ENCODE measurements at places on chromosomes 6 and 20. TPM values are rescaled to one million over a fixed set of nuclear protein-coding genes. Genes with fewer than 3 reads are reported as not detected.
A peak's percentile ranks its signal among the peaks of the same experiment; 100 is the strongest.

DNA sequence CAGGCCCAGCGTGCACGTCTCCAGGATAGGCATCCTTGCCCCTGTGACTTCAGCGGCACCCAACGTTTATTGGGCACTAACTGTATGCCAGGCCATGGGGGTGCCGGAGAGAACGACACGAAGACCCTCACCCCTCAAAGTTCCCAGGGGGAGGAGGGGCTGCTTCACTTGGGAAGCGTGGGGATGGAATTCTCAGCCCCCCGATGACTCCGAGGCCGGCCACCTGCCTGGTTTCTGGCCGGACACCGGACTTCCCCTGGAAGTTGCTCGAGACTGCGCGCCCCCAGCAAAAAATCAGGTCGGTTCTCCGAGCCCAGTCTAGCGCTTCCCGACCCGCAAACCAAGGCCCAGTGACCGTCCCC lies 275 bp upstream of the MAVS start:
- H3K4me1 ChIP-seq: peaks cover 5% of the 10 kb centered on the region
- H3K4me3 ChIP-seq: peak overlapping the region; percentile 85
- H3K27ac ChIP-seq: no peak overlapping the region
- no peaks in the 10 kb centered on the region for H3K27me3 ChIP-seq

DNA sequence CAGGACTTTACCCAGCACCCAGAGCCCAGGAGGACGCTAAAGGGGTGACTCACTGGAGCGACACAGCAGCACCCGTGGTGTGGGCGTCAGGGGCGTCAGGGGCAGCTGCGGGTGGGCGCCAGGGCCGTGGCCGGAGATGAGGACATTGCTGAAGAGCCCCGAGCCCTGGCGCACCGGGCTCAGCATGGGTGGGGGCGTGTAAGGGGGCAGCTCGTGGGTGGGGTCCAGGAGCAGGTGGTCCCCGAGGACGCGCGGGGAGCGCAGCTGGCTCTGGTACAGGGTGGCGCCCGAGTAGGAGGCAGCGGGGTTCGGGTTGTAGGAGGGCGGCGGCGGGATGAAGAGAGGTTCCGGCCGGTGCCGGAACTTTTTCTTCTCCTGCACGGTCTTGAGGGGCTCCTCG lies 41.6 kb upstream of the MRPS10 start:
- H3K27ac ChIP-seq: no peak overlapping the region
- H3K4me3 ChIP-seq: no peak overlapping the region
- DNase-seq: no peak
- H3K4me1 ChIP-seq: peaks cover 43% of the 10 kb centered on the region
- peaks cover 29% of the 10 kb centered on the region for H3K36me3 ChIP-seq
- no peaks in the 10 kb centered on the region for H3K27me3 ChIP-seq

DNA sequence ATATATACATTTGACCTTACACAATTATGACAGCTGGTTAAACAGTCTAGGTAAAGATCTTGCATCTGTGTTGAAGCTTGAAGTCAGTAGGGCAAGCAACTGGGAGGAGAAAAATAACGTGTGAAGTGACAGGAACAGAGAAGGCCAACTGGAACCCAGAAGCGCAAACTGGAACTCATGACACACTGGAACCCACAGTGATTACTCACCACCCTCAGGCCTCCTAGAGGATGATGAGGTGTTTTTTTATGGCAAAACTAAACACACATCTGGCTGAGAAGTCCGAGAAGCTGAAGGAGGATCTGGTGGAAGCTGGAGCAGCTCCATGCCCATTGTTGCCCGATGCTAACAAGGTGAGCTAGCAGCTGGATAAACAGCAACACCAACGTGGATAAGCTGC lies 108.1 kb downstream of the TMEM200A start:
- H3K36me3 ChIP-seq: peaks cover 15% of the 10 kb centered on the region
- DNase-seq: no peak
- no peaks in the 10 kb centered on the region for H3K4me1 ChIP-seq
- H3K27me3 ChIP-seq: no peaks in the 10 kb centered on the region
- no peak overlapping the region for H3K4me3 ChIP-seq

- peaks cover 4% of the 10 kb centered on the region for H3K27me3 ChIP-seq
- H3K4me3 ChIP-seq: no peak overlapping the region
- peak overlapping the region; percentile 30 for H3K27ac ChIP-seq
- H3K36me3 ChIP-seq: no peaks in the 10 kb centered on the region
- peaks cover 8% of the 10 kb centered on the region for H3K4me1 ChIP-seq
- no peak for DNase-seq
These were observed 59.5 kb upstream of the ADGRG6 start for GRCh38 chr6:142242269-142242668.

DNA sequence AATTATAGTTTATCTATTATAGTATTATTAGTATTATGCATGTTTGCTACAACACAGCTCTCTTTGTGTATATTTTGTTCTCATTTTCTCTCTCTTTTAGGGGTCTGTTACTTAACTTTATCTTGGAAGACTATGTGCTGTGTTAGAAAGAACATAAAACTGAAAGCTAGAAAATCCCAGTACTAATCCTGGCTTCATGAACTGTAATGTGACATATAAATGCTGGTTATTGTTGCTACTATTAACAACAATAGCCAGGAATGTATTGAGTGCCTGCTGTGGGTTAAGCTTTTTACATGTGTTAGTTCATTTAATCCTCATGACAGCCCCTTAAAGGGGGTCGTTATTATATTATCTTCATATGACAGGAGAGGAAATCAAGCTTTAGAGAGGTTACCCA lies 170.0 kb upstream of the DTNBP1 start:
- H3K4me1 ChIP-seq: no peaks in the 10 kb centered on the region
- no peak overlapping the region for H3K4me3 ChIP-seq
- H3K36me3 ChIP-seq: no peaks in the 10 kb centered on the region
- H3K27me3 ChIP-seq: no peaks in the 10 kb centered on the region
- DNase-seq: no peak
- no peak overlapping the region for H3K27ac ChIP-seq

- no peaks in the 10 kb centered on the region for H3K36me3 ChIP-seq
- no peak overlapping the region for H3K27ac ChIP-seq
- H3K4me1 ChIP-seq: peaks cover 2% of the 10 kb centered on the region
- H3K27me3 ChIP-seq: no peaks in the 10 kb centered on the region
- no peak for DNase-seq
These were observed 36.7 kb downstream of the F13A1 start for GRCh38 chr6:6283746-6284145.

Gene SOX18
- total RNA-seq: 0.81 TPM

DNA sequence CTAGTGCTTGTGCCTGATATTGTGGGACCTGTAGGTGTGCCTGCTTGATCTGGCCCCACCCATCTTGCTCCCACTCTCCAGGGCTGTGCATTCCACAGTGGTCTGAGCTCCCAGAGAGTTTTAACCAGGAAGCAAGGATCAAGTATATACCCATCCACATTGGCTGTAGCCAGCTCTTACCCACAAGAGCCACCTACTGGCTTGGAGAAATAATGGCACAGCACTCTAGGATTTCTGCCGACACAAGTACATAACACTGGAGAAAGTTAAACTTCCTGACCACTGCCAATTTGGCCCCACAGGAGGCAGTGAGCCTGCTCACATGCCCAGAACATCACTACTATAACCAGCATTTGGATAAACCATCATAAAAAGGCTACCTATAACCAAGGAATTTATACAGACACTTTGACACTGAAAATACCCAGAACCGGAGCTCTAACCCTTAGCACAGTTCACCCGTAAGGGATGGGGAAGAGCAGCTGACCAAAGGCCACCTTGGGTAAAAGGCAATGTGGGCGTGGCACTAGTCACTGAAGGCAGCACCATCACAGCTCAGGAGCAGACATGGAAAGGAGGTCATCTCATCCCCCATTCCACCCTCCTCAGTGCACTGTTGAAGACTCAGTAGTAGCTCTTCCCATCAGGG lies 440.4 kb downstream of the BTBD3 start:
- peak; percentile 17 for DNase-seq
- H3K27me3 ChIP-seq: no peaks in the 10 kb centered on the region
- H3K4me1 ChIP-seq: peaks cover 15% of the 10 kb centered on the region
- no peak overlapping the region for H3K27ac ChIP-seq
- H3K4me3 ChIP-seq: no peak overlapping the region
- no peaks in the 10 kb centered on the region for H3K36me3 ChIP-seq

GRCh38 chr6:86030875-86031274 lies 388.2 kb upstream of the SYNCRIP start:
- H3K27ac ChIP-seq: no peak overlapping the region
- no peak overlapping the region for H3K4me3 ChIP-seq
- no peaks in the 10 kb centered on the region for H3K27me3 ChIP-seq
- H3K36me3 ChIP-seq: peaks cover 8% of the 10 kb centered on the region
- H3K4me1 ChIP-seq: peaks cover 23% of the 10 kb centered on the region
- no peak for DNase-seq

Gene OPRM1
- not detected for total RNA-seq

Gene PPP1R3D
- 3.6 TPM for total RNA-seq

GRCh38 chr20:5841522-5841921 lies 91.3 kb downstream of the SHLD1 start:
- no peaks in the 10 kb centered on the region for H3K27me3 ChIP-seq
- H3K36me3 ChIP-seq: no peaks in the 10 kb centered on the region
- DNase-seq: no peak

DNA sequence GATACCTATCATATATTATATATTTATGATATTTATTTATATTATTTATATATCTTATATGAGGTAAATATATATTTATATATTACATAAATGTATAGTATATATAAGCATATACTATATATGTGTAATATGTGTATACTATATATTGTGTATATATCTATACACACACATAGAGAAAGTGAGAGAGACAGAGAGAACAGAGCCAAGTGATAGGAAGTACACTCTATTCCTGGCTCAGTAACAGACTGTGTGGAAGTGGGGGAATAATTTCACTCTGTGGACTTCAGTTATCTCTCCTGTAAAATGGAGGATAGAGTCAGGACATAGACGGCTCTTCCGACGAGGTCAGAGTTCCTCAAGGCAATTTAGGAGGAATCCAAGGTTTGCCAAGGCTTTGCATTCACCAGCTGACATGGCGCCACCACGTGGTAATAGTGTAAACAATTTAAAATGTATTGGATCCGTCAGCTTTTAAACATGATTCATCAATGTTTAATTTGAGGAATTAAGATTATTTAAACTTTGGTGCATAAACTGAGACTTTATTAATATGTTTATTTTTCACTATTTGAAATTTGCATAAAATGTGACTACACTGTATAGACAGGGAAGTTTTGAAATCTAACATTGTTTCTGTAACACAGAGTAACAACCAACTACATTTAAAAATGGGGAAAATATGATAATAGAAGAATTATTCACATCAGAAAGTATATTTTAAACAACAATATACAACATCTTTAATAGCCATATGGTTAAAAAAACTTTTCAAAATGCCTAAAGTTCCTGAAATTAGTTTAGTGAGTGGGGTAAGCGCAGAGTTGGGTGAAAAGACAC lies 75.4 kb upstream of the TMEM244 start:
- H3K4me3 ChIP-seq: no peak overlapping the region
- H3K4me1 ChIP-seq: peaks cover 7% of the 10 kb centered on the region
- H3K27ac ChIP-seq: no peak overlapping the region
- no peaks in the 10 kb centered on the region for H3K27me3 ChIP-seq
- H3K36me3 ChIP-seq: no peaks in the 10 kb centered on the region

Data from WTC11 (cell line).